WTC11 (cell line): ENCODE measurements at places on chromosomes 5 and 9. TPM values are rescaled to one million over a fixed set of nuclear protein-coding genes. Genes with fewer than 3 reads are reported as not detected.

GRCh38 chr5:149672701-149673476, 57.2 kb upstream of the PPARGC1B start:
- DNase-seq: no peak

- no peak for DNase-seq
Observed at GRCh38 chr5:14161825-14162556, 18.8 kb downstream of the TRIO start.

GRCh38 chr9:14380061-14380836, 66.3 kb upstream of the NFIB start:
- no peak for DNase-seq

DNA sequence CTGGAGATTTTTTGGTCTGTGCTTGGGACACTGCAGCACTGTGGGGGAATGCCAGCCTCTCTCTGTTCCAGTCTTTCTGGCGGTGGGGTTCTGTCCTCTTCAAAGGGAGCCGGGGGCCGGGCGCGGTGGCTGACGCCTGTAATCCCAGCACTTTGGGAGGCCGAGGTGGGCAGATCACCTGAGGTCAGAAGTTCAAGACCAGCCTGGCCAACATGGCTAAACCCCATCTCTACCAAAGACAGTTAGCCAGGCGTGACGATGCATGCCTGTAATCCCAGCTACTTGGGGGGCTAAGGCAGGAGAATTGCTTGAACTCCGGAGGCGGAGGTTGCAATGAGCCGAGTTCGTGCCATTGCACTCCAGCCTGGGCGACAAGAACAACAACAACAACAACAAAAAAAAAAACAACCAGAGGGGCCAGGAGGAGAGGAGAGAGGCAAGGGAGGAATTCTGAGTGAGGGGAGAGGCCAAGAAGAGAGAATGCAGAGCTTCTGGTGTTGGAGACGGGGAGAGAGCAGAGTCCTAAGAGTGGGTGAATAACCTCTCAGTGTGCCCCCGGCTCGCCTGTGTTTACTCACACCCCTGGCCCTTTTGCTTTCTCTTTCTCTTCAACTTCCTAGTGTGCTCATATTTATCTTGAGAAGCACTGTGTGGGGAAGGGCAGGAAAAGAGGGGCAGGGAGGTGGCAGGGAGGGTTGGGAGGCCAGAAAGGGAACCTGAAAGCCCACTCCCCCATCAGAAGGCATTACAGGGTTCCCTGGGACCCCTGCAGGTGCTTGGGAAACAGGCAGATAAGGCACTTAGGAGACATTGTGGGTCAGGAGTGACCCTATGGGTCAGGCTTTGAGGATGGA, 3.2 kb upstream of the SET start:
- no peak for DNase-seq

Gene FAM81B
- total RNA-seq: 0.39 TPM in 1 of 3 replicates, not detected in the others

DNA sequence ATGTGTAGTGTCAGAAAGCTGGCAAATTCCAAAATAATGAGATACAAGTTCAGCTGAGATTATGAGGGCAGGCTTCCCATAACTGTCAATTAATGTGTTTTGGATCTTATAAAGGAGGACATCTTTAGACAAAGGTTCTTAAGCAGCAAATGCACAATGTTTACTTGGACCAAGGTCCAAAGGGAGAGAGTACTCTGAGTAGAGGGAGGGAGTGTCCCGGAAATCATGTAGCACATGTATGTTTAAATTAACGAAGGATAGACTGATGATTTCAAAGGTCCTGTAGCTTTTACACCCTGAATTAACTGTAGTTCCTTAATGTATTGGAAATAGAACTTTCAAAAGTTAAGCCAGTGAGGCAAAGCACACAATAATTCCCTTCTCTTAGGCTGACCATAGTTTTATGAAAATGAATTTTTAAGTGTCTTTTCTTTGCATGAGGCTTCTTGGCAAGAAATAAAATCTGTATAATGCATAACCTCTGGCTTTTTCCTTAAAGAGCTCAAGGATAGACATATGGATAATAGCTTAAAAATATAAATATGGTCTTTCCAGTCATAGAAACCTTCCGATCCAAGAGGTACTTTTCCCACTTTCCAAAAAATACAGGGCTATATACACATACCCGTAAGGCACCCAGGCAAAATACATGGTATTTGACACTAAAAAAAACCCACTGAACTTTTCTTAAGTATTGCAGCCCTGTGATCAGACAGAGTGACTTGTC, 93.0 kb downstream of the PCSK5 start:
- DNase-seq: no peak

Gene GNPDA1
- 54.8 to 67.3 TPM (median 62.9 TPM) in 3 replicates for total RNA-seq

DNA sequence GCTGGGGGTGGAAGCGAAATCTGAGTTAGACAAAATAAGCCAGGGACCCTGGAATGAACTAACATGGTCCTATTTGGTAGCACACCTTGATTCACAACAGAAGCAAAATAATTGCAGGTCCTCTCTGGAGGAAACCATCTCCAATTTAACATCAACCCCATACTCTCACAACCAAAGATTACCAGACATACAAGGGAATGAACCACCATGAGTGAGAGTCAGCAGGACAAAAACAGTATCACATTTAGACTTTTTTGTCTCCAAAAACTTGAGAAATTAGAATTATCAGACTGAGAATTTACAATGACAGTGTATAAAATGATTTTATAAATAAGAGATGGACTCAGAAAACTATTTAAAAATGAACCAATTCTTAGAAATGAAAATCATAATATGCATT, 21.1 kb downstream of the PPP1R2B start:
- no peak for DNase-seq

DNA sequence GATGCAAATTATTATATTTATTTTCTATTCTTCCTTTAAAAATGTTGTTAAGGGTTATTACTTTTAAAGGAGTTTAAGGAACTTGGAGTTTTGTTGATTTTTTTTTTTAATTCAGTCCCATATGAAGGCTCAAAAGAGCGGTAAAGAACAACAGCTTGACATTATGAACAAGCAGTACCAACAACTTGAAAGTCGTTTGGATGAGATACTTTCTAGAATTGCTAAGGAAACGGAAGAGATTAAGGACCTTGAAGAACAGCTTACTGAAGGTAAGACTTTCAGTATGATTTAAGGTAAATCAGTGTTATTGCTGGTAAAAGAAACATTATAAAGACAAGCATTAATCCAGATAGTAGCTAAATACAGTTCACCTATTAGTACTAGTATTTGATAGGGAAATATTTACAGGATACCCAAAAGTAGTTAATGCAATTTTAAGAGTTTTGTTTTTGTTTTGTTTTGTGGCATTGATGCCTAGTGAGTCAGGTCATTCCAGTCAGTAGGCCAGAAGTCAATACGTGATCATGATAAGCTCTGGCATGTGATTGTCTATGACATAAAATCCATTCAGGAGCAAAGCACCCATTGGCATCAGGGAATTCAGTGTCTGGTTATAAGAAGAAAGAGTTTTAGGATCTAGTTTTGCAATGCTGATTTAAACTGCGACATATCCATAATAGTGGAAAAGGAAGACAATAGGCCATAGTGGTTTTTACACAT, 49.2 kb downstream of the CNTRL start:
- DNase-seq: no peak

Gene C9orf85
- total RNA-seq: 13.2 to 20.2 TPM (median 15.2 TPM) in 3 replicates

- no peak for DNase-seq
Observed at GRCh38 chr9:100211476-100211875, 112.4 kb downstream of the INVS start.

Gene SLC28A3
- 0.05 TPM in 2 of 3 replicates, not detected in the other for total RNA-seq

DNA sequence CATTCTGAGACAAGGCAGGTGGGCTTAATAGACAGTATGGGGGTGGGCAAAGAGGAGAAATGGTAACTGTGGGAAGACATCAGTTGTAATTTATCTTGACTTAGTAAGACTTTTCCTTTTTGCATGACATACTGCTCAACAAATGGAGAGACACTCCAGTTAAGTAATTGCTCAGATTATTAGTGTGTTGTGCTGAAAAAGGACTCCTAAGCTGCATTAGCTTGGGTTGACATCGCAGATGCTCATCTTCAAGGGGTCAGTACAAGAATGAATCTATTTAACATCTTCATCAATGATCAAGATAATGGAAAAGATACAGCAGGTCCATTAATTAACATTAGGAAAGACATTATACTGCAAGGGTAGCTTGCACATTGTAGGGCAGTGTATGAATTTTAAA, 181.1 kb upstream of the ELAVL2 start:
- DNase-seq: no peak
